NCI-H1436 treated with DMSO at 0.1 percent for 48 hours (cell line): ENCODE measurements at places on chromosomes 2 and 18.
A peak's percentile ranks its signal among the peaks of the same experiment; 100 is the strongest.

- no peak for DNase-seq
Measured at GRCh38 chr2:218567797-218568189, 358 bp downstream of the USP37 start.

GRCh38 chr18:31554776-31555175 lies 36.9 kb upstream of the TTR start:
- no peak for DNase-seq

DNA sequence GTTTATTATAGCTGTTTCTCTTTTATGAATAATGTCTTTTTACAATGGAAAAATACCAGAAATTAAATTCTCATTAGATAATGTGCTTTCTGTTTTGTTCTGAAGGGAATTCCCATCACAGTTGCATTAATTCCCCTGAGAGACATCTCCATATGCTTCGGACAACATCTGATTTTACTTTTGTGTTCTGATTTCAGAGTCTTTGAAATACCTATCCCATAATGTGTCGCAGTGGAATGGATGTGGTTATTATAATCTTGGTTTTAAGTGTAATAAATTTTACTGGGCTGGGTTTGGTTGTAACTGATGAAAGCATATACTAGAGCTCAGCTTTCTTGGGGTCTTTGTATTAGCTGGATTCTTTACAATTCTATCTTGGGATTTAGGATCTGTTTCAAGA lies 12.5 kb downstream of the SPTBN1 start:
- DNase-seq, result no peak

GRCh38 chr2:8324164-8324856 lies 357.5 kb upstream of the ID2 start:
- DNase-seq, result peak; percentile 21

DNA sequence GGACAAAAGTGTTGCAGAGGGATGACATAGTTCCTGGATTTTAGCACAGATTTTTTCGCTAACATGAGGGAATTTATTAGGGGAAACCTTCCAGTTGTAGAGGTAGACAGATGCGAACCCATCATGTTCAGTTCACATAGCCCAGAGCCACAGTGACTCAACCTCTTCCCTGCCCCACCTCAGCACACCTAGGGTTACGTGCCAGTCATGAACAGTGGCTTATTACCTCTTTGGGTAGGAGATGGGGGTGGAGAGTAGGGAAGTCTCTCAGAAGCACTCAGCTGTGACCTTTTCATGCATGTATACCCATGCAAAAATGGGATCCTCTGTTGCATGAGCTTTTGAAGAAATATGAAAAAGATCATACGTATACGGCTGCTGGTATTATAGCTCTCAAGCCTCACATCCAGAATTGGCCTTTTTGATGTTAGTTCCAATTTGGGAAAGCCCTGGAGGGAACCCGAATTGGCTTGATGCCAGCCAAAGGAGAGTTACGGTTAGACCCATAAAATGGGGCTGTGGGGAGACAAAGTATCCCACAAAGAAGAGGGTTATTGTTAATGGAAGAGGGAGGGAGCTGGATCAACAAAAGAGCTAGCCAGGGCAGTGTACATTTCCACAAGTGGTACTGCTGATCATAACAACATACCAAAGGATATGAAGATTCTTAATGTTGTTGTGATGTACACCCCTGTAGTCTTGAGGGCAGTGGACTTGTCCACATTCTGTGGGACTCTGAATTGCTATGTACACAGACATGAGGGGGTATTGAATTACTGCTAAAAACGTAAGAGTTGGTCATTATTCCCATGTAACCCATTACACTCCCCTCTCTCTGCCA lies 4.9 kb downstream of the TANC1 start:
- peak; percentile 48 for DNase-seq

GRCh38 chr18:77133835-77134496 lies 1.4 kb upstream of the MBP start:
- no peak for DNase-seq

DNA sequence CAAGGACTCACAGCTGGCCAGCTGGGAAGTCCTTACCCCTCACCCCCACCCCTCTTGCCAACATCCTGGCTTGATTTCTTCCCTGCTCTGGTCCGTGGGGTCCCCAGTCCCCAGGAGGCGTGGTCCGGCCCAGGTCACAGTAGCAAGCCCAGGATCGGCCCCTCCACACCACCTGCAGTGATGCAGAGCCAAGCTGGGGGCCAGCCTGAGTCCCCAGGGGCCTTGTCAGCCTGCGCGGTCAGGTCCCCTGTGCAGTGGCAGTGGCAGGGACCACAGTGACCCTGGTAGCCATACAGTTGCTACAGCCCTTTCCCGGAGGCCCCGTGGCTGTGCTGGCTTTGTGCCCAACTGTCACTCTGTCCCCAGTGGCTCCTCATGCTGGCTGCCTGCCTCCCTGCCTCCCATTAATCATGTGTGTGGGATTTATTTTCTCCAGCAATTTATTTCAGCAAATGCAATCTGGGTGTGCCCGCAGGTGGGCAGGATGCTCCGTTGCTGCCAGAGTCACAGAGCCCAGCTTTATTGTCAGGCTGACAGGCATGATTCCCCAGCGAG lies 8.8 kb upstream of the PRSS56 start:
- DNase-seq, result no peak

GRCh38 chr2:128710729-128711128 lies 392.1 kb upstream of the HS6ST1 start:
- DNase-seq, result no peak

- no peak for DNase-seq
Measured at GRCh38 chr2:240646900-240647502, 21.7 kb downstream of the GPR35 start.

DNA sequence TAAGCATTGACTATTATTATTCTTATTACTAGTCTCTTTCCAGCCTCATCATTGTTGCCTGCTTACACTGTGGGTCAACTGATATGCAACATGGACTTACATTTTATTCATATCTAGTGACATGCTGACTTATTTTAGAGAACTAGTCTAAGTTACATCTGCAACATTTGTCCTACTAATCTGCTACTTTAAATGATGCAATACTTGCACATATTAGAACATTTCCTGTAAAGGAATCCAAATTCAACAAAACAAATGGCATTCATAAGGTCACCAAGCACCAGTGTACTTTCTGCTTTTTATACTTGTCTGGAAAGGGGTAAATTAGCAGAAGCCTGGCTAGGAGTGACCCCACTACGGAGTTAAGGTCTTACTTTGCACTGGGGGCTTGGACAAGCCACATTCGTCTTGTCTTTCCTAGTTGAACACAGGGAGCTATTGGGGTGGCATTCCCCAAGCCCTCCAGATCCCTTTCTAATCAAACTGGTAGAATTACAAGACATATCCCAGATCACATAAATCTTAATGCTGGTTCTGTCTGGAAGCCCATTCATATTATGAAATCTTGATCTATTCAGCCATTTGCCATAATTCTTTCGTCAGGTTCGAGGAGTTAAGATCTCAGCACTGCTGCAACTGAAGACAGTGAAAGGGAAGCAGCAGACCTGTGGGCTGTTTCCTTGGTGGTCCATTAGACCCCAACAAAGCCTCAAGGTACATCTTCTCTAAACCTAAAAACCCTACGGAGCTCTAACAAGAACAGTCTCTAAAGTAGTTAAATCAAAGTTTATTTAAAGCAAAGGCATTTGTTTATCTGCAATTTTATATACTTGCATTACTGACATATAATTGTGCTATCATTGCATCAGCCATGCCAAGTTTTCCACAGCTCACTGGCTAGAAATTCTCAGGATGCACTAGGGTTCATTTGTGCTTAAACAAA lies 49.9 kb upstream of the RTN4 start:
- DNase-seq, result no peak

- no peak for DNase-seq
Measured at GRCh38 chr2:11625671-11626070, 44.3 kb downstream of the NTSR2 start.

- DNase-seq, result no peak
Measured at GRCh38 chr2:20424300-20425290, 22.3 kb upstream of the RHOB start.

DNA sequence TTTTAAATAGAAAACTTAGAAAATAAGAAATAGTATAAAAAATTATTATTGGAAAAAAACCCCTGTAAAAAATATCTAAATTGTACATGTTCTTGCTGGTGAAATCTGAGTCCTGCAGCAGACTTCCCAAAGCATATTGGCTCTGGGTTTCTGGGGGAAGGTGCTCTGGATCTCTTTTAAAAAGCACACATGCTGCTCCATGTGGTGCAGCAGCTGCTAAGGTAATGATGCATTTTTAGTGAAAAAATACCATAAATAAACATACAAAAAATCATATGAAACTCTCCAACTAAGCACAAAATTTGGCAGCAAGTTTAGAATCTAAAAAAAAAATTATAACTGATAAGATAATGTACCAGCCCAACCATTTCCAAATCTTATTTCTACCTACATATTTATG lies 216.5 kb downstream of the GPD2 start:
- DNase-seq, result no peak

GRCh38 chr2:74332550-74333174 lies 10.6 kb downstream of the SLC4A5 start:
- DNase-seq, result no peak

DNA sequence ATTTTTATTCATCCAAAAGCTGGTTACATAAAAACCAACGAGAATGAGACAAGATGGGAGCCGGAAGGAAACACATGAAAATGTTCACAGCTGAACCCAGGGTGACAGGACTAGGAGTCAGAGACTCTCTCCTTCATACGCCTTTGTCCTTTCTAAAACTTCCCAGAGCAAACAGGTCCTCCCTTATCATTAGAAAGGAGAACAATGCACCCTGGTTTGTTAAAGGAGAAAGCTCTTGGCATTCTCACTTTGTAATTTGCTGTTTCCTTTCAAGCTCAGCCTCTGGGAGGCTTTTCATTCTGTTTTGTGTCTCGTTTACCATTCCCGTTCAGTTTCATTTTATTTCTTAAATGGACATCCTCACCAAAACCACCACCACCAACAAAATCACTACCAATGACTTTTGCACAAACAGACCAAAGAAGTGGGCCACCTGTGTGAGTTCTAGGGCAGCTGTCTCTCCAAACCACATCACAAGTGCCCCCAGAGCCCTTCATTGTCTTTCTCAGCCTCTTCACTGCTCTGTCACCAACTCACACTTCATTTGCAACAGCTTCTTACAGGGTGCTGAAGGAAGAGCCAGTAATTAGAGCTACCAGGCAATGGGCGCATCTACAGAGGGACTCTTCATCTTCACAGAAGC lies 105.3 kb downstream of the HDAC4 start:
- DNase-seq, result no peak

DNA sequence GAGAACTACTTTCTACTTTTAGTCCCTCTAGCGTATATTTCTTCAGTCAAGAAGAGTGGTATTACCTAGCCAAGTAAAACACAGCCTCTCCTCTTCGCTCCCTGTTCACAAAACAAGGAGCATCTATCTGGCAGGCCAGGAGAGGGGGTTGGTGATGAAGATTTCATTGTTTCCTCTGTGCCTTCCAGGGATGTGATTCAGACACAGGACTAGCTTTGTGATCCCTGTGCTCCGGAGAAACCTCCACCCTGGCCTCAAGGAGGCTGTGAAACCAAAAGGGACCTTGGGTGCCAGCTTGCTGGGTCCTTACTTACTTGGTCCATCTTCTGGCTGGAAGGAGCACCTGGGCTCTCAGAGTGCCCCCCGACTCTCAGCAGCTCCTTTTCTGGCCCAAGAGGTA lies 5.7 kb downstream of the RHOB start:
- no peak for DNase-seq

GRCh38 chr18:2223849-2224248 lies 347.5 kb downstream of the METTL4 start:
- no peak for DNase-seq

GRCh38 chr2:38262069-38262871 lies 114.8 kb downstream of the ATL2 start:
- no peak for DNase-seq

- DNase-seq, result no peak
Measured at GRCh38 chr2:237571551-237571950, 5.2 kb downstream of the PRLH start.

DNA sequence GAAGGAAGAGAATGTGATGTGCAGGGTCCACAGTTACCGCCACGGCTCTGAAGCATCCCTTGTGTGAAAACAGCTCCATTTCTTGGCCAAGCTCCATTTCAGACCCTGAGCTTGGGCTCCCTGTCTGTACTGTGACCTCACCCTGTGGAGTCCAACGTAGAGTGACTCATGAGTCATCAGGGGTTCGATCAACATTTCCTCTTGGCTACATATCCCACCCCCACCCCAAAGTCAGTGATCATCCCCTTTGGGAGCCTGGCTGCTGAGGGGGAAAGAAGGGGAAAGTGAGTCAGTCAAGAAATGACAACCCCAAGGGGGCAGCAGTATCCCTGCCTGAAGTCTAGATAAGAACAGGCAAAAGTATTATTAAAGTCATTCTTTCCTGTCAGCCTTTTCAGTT lies 62.2 kb downstream of the PAPOLG start:
- no peak for DNase-seq

DNA sequence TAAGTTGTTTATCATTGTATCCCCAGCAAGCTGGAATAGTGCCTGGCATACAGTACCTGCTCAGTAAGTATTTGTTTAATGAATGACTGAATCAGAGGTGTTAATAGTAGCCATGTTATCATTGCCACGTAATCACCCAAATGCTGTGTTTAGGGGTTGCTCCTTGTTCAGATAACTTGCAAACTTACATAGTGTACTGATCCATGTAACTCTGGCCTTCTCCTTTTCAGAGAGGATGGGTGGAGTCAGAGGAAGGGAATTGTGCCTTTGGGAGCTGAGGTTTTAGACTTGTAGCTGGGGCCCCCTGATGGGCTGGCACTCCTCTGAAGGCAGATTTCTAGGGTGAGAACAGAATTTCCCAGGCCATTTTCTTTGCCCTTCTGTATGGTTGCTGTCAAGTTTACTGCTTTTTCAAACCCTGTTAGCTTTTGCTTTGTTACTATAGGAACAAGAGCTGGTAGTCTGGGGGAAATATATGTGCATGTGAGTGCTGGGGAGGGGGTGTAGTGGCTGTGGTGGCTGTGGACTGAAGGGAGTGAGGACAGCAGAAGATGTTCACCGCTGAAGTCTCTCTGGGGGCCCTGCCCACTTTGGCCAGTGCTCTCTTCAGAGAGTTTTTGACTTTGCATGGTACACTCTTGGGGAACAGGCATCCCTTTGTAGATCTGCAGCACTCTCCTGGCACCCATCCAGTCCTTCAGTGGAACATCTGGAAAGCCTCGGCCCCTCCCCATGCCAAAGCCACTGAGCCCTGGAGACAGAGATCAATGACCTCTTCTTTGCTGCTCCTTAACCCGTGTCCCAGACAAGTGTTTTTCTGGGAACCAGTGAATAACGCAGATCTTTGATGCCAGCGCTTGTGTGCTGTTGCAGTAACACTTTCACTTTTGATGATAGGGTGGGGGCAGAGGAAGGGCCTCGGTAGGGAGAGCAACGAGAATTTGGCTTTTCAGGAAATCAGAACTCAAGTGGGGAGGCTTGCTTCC lies 209.0 kb downstream of the PRKCE start:
- DNase-seq, result no peak

- DNase-seq, result no peak
Measured at GRCh38 chr2:195252018-195252417, 405.0 kb upstream of the SLC39A10 start.

DNA sequence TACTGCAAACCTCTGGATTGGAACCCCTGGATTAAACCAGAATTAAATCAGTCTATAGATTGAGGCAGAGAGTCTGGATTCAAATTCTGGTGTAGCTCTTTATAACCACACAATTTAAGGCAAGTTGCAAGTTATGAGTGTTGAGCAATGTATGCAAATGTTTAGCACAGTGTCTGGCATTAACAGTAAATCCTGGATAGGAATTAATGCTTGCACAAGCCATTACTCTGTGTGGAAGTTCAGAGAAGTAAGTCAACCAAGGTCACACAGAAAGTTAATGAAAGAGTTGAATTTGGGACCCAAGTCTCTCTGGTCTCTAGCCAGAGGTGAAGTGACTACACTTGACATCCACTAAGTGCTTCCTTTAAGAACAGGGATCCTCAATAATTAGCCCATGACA lies 2.0 kb upstream of the MARCO start:
- no peak for DNase-seq
